ENCODE measurements at places on chromosomes 16 and 17.

DNA sequence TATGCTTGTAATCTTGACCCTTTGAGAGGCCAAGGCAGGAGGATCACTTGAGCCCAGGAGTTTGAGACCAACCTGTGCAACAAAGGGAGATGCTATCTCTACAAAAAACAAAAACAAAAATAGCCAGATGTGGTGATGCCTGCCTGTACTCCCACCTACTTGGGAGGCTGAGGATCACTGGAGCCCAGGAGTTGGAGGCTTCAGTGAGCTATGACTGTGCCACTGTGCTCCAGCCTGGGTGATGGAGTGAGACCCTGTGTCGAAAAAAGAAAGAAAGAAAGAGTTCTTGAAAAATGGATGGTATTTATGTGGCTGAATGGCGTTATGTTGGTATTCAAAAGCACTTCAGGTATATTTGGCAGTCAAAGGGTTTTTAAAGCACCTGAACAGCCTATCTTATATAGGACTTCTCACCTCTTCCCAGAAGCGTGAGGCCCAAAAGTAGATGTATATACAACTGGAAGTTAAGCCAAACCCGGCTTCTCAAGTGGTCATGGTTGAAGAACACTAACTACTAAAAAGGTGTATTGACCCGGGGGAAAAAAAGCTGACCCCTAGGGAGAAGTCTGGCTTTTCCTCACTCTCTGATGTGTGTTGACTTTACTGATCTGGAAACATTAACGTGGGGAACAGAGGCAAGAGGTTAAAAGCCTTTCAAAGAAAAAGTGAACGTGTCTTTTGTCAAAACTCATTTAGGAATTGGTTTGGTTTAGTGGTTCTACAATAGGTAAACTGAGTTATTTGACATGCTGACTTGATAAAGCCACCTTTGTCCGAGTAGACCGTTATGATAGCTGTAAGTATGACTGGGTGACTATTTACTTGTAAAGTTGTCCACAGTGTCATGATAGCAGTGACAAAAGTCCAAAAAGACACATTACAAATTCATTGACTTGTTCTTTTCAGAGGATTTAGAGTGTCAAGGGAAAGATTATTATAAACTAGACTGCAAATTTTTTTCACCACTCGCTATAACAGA is 183.4 kb downstream of the IRX3 start:
- no peak for DNase-seq

DNA sequence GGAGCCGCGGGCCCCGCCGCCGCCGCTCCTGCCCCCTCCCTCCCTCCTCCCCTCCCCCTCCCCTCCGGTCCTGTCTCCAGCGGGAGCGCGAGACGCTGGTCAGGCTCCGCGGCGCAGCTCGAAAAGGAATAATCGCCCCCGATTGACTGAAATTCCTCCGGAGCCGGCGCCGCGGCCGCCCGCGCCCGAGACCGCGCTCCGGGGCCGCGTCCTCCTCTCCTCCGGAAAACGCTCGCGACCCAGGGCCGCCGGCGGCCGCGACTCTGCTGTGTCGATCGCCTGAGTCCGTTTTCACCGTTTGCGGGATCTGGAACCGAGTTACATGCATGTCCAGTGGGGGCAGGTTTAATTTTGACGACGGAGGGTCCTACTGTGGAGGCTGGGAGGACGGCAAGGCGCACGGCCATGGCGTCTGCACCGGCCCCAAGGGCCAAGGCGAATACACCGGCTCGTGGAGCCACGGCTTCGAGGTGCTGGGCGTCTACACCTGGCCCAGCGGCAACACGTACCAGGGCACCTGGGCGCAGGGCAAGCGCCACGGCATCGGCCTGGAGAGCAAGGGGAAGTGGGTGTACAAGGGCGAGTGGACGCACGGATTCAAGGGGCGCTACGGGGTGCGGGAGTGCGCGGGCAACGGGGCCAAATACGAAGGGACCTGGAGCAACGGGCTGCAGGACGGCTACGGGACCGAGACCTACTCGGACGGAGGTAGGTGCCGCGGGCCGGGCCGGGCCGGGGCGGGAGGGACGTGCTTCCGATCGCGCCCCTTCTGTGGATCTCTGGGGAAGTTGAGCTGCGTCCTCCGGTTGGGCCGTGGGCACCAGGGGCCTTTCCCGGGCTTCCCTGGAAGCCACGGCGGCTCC is 744 bp downstream of the JPH3 start:
- no peak for DNase-seq

- DNase-seq = no peak
Observed at GRCh38 chr17:48613862-48614694, 1.0 kb downstream of the HOXB8 start.

DNA sequence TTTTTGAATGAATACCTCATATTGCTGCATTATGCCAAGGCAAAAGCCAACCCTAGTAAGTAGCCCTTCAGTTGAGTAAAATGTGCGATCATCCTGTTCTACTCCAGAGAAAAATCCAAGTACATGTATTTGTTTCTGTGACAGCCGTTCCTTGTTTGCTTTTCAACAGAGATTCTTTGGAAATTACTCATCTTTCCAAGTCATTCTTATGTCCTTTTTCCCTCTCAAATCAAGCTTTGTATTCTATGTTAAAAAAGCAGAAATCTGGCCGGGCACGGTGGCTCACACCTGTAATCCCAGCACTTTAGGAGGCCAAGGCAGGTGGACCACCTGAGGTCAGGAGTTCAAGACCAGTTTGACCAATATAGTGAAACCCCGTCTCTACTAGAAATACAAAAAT is 112.9 kb upstream of the HAS3 start:
- no peak for DNase-seq

DNA sequence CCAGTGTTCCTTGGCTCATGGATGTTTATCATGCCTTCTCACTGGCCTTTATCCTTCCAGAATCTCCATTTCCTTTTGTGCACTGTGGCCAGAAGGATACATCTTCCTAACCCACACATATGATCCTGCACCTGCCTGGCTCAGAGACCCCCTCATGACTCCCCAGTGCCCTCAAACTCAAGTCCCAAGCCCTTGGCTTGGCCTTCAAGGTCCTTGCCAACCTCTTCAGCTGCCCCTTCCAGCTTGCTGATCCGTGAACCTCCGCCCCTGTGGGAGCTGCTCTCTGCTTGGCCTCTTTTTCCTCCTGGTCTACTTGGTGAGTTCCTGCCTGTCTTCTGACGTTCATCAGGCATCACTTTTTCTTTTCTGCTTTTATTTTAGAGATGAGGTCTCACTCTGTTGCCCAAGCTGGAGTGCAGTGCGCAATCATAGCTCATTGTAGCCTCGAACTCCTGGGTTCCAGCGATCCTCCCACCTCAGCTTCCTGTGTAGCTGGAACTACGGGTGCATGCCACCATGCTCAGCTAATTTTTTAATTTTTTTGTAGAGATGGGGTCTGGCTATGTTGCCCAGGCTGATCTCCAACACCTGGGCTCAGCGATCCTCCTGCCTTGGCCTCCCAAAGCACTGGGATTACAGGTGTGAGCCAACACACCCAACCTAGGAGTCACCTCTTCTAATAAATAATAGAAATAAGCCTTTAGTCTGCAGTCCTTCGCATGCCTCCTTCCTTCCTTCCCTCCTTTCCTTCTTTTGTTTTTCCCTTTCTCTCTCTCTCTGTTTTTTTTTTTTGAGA is 2.5 kb upstream of the PYCARD start:
- no peak for DNase-seq

GRCh38 chr16:84889066-84889465 is 69.3 kb downstream of the CRISPLD2 start:
- DNase-seq = no peak

Data from skin of body (tissue), 3 donors.